Nucleus accumbens (tissue), 56 donors: ENCODE measurements at places on chromosomes 7 and 10.

- DNase-seq: no peak
These were observed 46.9 kb upstream of the GJD4 start for GRCh38 chr10:35558276-35558675.

DNA sequence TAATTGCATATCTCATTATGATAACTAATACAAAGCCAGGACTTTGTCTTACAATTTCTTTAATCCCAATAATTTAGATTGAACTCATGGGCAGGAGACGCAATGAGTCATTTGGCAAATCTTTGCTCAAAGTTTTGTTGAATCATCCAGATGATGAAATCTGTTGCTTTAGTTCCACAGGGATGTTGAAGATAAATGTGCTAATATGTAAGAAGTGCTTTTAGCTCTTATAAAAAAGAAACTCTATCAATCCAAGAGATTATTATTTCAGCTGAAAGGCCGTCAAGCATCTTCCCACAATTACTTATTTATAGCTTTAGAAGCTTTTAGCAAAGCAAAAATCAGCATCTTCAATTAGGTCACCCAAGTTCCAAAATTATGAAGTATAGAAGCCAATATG lies 36.8 kb upstream of the ANK3 start:
- no peak for DNase-seq

GRCh38 chr10:22034333-22034732 lies 30.8 kb upstream of the DNAJC1 start:
- DNase-seq: no peak

DNA sequence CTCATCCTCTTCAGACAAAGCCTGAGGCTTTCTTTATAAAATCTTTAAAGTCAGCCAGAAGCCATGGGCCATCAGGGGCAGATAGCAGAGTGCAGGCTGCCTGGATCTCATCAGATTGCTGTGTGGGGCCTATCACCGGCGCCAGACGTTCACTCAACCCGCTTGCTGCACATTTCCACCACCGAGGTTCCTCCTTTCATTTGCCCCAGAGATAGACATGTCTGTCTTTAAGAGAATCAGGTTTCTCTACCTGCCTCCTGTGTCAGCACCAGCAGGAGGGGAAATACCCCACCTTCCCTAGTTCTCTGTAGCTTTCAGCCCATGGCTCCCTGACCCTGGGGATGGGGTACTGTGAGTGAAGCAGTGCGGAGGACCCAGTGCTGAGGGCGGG lies 22.0 kb downstream of the SLC18A2 start:
- no peak for DNase-seq

DNA sequence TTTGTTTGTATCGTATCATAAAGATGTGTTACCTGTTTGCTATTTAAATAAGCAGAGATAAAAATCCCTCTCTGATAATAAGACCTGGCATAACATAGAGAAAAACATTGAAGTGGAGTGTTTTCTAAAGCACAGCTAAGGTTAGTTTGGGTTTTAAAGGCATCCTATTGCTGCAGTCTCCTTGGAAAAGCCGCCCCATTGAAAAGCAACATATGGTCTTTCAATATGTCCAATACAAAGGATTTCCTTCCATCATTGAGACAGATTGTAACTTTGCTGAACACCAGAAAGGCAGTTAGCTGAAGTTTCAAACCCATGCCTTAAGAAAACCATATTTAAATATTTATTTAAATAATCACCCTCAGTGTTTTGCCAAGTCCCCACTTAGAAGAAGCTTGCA lies 898.5 kb upstream of the KCND2 start:
- DNase-seq: no peak

DNA sequence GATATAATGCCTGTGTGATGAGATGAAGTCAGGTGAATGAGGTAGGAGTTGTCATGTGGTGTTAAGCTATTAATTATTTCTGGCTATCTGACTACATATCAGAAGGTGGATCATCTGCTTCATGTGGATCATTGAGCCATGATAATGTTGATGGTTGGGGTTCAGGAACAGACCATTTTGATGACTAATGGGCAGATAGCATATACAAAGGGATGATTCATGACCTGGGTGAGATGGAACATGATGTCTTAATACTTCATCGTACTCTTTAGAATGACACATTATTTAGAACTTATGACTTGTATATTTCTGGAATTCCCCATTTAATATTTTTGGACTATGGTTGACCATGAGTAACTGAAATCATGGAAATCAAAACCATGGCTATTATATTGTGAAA lies 155.1 kb downstream of the OR13A1 start:
- DNase-seq: no peak

GRCh38 chr7:155685070-155685790 lies 40.8 kb downstream of the RBM33 start:
- no peak for DNase-seq

GRCh38 chr7:46290374-46291049 lies 369.4 kb upstream of the IGFBP3 start:
- no peak for DNase-seq

DNA sequence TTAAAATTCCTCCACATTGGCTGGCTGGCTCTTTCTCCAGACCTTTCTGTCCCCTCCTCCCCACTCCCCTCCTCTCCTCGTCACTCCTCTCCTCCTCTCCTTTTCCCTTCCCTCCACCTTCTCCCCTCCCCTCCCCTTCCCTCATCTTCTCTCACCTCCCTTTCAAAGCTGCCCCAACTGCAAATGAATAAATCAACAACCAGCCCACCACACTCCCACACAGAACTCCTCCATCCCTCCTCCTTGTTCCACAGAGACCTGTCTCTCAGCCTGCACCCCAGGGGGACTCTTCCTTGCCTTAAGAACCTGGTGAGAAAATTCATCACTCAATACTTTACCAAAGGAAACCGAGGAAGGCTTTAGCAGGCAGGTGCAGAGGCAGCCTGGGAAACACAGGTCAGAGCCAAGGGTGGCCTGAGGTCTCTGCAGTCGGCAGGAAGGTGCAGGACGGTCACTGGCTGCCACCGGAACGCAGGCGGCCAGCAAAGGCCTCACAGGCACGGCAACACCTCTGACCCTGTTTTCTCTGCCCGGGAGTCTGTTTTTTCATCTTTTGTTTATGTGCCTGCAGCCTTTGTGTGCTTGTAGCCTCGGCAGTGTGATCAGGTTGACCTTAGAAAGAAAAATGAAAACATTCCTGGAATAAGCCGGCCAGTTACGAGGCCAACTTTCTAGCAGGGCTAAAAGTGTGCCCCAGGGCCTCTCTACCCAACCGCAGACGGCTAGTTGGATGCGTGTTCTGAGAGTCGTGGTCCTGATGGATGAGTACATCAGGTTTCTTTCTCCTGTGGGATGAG lies 207.6 kb upstream of the KLF6 start:
- no peak for DNase-seq

- no peak for DNase-seq
These were observed 299.9 kb downstream of the AUTS2 start for GRCh38 chr7:69898189-69898588.

GRCh38 chr7:121360564-121360963 lies 31.8 kb downstream of the WNT16 start:
- no peak for DNase-seq

DNA sequence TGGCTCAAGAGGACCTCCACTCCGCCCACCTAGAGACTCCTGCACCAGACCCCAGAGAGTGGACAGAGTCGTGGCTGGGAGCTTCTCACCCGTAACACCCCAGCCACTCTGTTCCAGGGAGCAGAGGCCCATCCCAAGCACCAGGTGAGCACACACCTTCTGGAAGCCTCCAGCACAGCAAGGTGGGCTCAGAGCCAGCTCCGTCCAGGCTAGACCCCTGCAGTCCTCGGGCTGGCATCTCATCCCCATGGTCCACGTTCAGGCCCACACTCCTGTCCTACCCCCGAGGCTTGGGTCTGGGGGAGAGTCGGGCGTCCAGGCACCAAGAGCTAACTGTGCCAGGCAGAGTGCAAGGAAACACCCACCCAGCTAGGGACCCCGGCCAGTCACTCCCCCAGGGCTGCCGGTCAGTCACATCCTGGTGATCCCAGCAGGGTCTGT lies 13.2 kb downstream of the PDGFA start:
- DNase-seq: no peak

DNA sequence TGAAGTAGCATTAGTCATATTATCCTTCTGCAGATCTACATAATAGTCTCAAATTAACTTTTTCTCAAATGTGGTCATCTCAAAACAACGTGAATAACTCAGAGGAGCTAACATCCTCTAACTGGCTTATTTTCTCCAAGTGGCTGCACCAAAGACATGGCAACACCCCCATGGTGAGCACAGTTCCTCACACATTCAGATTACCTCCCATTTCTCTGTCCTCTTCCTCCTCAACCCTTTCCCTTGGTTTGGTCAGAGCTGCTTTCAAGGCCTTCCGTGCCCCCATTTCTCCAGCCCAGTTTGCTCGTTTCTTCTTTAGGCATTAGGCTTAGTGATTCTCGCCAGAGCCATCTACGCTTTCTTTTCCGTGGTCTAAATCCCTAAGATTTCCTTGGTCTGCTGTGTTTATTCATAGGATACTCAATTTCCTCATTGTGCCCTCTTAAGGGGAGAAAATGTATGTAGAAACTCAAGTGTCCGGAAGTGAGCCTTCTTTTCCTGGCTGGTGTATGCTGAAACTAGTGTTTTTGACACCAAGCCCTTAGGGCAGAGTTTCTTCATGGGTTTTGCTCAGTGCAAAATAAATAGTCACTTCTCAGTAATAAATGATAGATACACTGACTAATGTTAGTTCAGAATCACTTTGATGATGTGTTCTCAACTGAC lies 2.6 kb downstream of the MET start:
- no peak for DNase-seq

DNA sequence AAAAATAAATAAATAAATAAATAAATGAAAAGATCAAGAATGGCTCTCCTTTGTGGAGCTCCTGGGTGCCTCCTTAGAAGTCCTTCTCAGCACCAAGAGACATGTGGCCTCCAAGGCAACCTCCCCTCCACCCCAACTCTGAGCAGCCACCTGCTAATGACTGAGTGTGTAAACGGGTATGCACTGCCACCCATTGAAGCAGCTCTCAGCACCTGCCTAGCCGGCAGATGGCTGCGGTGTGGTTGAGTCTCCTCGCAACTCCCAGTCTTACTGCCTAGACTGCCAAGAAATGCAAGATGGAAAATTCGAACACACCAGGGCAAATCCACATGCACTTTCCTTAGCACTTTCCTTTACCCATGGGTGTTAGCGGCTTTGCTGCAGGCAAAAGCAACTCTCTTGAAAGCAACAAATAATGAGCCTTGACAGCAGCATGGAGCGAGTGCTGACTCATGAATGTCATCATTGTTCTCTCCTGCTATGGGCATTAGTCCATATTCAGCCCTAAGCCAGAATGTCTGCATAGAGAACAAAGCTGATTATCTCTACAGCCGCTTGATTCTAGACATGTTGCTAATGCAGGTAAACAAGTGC lies 913.9 kb upstream of the AUTS2 start:
- DNase-seq: no peak

GRCh38 chr7:48637382-48637781 lies 287.0 kb upstream of the CDC14C start:
- DNase-seq: no peak

DNA sequence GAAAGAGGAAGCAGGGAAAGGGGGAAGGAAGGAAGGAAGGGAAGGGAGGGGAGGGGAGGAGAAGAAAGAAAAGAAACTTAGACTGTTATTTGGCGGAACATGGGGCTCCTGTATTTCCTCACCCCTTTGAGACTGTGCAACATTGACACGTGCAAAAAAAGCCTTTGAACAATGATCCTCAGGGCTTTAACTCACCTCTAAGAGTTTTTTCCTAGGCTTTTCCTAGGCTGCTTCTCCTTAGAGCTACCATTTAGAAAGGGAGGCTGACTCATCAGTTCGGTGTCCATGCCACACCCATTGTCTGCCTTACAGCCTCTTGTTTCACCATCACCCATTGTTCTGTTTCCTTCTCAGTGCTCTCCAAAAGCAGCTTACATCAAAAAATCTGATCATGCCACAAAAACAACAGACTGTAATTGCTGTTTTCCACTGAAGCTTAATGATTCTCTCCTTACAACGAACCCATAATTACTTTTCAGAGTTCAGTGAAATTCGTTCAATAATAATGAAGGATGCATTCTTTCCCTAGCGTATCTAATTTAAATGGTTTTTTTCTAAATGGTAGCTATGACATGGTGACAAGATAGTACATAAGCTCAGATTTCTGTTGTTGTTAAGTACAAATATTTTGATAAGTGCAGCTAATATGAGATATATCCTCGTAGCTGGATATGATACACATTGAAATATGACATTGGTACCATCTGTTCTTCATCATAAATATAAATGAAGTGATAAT lies 90.8 kb downstream of the PRLHR start:
- DNase-seq: no peak

DNA sequence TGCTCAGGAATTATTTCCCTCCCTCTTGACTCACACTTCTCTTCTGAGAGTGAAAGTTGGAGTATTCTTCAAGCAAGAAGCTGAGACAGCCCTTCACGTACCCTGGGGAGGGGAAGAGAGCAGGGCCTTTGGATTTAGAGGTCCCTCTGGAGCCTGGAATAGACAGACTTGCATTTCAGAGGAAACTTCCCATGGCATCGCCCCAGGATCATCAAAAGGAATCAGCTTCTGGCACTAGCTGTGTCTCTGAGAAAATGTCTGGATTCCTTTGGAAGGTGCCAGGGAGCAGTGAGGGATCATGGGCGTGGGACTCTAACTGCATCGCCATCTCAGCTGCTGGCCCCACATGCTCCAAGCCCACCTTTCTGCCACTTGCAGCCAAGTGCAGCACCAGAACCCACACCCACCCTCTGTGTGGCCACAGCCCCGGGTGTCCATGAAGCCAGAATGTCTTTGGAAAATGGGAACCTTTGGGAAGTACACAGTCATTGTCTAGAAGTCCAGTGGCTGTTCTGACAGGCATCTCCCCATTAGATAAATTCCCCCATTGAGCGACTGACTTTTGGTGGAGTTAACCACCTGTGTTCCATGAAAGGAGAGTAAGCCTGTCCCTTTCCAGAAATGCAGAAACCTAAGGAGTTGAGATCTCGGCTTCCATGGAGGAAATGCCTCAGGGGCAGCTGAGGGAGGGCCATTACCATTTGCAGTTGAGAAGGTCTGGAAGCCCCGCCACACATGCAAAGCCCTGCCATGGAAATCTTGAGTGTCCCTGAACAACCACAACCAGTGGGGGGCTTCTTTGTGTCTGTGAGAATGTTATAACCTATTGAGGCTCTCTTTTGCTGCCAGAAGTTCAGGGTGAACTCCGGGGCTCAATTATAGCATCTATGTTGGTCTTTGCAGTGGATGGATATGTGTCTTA lies 57.8 kb upstream of the GDF10 start:
- DNase-seq: no peak

DNA sequence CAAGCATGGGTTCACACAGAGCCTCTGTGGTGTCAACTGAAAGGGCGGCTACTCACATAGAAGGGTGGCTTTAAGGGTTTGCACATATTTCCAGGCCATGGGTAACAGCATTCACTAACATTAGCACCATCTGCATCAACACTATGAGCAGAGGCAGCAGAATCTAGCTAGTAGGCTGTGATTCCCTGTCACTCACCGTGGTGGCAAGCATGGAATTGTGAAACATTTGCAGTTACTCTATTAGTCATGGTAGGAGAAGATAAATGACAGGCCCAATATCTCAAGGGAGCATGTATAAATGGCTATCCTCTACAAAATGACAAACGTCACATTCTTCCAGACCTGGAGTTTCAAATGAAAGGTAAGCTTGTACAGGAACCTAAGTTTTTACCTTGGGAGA lies 32.2 kb upstream of the CUBN start:
- DNase-seq: no peak

- DNase-seq: no peak
These were observed 10.6 kb upstream of the ZNF777 start for GRCh38 chr7:149471289-149471953.

- no peak for DNase-seq
These were observed 74.2 kb upstream of the LRRC4 start for GRCh38 chr7:128105228-128106022.

GRCh38 chr10:68211669-68212068 lies 20.2 kb downstream of the ATOH7 start:
- DNase-seq: no peak
